ENCODE measurements at places on chromosomes 7 and 10. TPM values are rescaled to one million over a fixed set of nuclear protein-coding genes. Genes with fewer than 3 reads are reported as not detected.

DNA sequence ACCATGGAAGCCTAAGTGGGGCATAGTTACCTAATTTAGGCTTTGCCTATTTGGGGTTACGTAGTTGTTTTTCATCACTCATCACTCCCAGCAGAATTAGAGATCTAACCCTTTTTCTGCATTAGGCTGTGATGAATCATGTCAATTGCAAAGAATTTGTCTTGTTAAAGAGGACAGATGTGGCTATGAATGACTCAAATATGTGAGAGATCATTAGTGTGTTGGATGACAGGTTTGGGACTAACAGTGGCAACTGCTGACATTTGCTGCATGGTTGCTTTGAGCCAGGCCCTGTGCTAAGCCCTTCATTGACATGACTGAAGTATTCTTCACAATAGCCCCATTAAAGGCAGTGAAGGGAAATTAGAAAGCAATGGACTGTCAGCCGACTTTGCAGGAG, 83.4 kb upstream of the BMPER start:
- DNase-seq: no peak

- no peak for DNase-seq
Observed at GRCh38 chr10:128087146-128087883, 38.9 kb downstream of the MKI67 start.

- DNase-seq: no peak
Observed at GRCh38 chr7:47890125-47890524, 58.1 kb downstream of the PKD1L1 start.

- no peak for DNase-seq
Observed at GRCh38 chr7:142910031-142910433, 23.5 kb downstream of the TRPV5 start.

DNA sequence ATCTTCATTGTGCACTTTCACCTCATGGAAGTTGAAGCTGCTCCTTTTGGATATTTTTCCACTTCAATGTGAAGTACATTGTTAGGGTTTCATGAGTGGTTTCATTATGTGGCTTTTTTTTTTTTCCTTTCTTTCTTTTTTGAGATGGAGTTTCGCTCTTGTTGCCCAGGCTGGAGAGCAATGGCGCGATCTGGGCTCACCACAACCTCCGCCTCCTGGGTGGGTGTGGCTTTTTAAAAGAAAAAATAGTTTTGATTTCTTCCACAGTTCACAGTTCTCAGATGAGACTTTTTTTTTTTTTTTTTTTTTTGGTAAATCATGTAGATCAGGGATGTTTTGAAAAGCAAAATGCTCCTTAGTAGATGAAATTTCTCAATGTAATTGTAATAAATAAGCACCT, 652.3 kb upstream of the ANKRD30A start:
- DNase-seq: no peak

DNA sequence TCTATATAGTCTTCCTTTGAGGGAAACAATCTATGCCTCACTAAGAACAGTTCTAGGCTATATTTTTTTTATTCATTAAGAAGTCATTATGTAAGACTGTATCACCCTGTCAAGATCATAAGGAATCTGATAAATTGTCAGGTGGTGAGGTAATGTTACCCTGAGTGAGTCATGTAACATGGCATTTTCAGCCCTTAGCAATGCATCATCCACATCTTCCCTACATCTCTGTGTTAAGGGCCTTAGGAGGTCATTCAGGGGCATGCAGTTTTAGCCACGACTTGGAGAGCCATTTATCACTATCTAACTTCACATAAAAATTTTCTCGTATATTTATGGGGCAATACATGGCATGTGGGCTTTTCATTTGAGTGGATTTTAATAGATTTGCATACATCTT, 924.5 kb upstream of the MBL2 start:
- no peak for DNase-seq

- no peak for DNase-seq
Observed at GRCh38 chr10:71562904-71563303, 156.7 kb downstream of the C10orf105 start.

DNA sequence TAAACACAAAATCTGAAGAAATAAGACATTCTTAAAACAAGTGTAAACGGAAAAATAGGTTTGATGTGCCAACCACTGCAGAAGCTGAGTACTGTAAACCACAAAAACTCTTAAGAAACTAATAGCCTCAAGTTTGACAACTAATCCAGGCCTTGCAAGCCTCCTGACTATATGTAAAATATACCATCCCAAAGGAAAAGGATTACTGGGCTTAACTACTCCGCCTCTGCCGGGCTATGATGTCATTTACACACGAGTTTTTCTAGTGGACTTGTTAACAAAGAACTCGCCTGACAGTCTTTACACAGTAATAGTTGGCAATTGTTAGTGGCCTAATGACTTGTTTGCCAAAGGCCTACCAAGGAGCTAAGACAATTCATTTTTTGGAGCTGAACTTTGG, 2.1 kb downstream of the KIF5B start:
- DNase-seq: no peak

DNA sequence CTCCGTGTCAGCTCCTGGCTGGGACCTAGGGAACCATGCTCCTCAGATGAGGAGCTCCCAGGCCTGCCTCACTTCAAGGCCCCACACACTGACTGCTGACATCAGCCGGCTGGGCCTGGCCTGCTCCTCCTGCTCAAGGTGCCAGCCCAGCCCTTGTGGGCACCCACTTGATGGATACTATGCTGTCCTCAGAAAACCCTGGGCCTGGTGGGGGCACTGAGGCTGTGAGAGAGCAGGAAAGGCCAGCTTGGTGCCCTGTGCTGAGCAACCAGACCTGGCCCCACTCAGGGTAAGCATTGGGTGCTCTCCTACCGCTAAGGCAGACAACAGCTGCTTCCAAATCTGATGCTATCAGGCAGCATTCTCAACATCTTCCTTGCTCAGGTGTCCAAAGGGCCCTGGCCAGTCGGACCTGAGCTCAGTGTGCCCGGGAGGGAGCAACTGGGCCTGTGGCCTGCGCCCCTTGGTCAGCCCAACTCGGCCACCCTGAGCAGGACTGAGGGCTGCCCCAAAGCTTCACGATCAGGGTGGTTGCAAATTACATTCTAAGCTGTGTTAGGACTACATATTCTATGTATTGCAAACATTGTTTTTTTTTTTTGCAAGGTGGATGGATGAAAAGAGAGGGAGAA, 21.9 kb upstream of the ANTXRL start:
- no peak for DNase-seq

- peak; percentile 17 for DNase-seq
Observed at GRCh38 chr7:8638076-8638475, 204.7 kb downstream of the NXPH1 start.

- no peak for DNase-seq
Observed at GRCh38 chr7:37660614-37661013, 23.0 kb upstream of the GPR141 start.

DNA sequence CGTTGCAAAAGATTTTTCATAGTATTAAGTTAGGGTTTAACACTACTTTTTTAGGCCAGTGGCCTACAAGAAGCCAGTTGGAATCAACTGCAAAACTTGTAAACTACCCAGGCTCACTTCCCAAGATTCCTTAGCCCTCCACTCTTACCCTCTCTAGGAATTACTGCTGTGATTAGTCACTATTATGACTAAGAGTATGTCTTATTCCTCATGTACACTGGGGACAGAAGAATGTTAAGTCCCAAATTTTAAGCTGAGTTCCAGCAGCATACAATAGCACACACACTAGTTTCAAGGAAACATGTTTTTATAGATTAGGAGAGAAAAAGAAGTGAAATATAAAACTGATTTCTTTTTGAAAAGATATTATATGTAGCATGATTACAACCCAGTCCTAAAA, 42.8 kb downstream of the FBXL13 start:
- no peak for DNase-seq

- no peak for DNase-seq
Observed at GRCh38 chr10:112260831-112261230, 22.4 kb upstream of the TECTB start.

DNA sequence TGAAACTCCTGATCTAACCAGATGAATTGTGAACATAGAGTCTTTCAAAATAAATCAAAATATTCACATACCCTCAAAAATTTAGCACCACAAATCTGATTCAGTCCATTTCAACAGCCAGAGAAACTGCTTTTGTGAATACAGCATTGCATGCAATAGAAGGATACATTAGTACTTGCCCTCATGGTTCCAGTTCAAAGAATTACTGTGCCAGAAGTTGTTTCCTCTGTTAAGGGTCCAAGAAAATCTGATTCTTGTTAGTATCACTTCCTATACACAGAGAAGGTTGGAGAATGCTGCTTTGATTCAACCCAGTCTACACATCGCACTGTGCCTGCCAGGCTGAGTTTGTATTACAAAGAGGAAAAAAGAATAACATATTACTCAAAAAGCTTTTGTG, 115.6 kb downstream of the TFEC start:
- DNase-seq: no peak

DNA sequence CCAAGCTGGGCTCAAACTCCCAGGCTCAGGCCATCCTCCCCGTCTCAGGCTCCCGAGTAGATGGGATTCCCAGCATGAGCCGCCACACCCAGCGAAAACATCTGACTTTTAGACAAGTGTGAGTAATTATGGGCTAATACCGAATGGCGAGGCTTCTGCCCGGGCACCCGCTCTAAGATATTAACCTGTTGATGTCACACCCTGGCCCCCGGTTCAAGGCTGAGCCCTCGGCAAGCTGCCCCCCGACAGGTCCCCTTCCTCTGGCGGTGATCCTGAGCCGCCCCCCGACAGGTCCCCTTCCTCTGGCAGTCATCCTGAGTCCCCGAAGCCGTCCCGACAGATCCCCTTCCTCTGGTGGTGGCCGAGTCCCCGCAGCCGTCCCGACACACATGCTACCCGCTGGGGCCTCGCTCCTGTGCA, 5.2 kb downstream of the PSMG3 start:
- no peak for DNase-seq

GRCh38 chr7:118184565-118184940, 589 bp downstream of the LSM8 start:
- DNase-seq: no peak

DNA sequence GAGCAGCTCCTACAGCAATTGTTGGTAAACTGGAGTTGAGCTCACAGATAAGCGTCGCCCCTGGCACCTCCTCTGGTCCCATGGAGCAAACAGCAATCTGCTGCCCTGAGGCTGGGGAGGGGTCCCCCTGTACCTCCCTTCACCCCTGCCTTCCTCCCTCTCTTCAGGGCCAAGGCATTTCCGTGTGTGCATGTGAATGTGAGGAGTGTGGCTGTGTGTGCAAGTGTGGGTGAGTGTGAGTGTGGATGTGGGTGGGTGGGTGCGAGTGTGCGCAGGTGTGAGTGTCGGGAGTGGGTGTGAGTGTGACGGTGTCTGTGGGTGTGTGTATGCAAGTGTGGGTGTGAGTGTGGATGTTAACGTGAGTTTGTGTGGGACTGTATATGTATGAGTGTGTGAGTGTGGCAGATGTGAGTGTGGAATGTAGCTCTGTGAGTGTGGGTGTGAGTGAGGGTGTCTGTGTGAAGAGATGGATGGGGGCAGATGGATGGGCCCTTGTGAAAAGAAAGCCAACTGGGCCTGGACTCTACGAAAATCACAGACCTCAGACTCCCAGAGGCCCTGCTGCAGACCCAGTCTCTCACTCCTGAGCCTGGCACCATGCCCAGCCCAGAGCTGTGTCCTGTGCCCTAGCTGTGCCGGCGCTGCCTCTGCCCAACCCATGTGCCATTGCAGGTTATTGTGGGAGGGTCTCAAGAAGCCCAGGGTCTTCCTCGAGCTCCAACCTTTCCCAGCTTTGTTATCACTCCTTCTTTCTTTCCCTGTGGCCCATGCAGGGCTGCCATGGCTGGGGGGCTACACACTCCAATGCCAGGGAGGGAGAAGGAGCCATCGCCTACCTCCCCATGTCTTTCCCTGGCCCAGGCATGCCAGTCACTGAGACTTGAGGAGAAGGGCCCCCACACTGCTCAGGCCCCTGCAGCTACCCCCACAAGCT, 73.9 kb downstream of the GRID1 start:
- DNase-seq: no peak

DNA sequence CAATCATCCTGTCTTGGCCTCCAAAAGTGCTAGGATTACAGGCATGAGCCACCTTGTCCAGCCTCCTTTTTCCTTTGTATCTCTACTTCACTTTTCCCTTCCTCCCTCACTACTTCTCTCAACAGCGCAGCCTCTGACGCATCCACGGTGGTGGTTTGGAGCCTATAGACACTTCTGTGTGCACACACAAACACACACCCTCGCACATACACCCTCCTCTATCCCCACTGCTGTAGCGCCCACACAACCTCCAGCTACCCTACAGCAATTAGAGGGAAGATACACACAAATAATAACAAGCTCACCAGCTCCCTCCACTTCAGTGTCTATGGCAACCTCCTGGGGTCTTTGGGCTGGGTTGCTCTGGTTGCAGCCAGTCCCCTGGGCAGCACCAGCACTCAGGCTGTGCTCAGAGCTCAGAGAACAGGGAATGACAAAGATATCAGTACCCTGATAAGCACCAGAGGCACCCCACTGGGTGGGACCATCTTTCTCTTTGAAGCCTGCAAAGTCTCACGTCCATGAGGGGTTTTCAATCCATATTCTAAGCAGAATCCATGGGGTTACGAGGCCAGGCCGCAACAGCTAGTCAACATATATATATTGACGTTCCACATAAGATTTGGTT, 3.3 kb upstream of the CAMK2G start:
- DNase-seq: no peak

GRCh38 chr10:10630281-10630680, 387.4 kb upstream of the CELF2 start:
- no peak for DNase-seq

GRCh38 chr10:132704008-132704814, 81.7 kb downstream of the NKX6-2 start:
- peak; percentile 19 for DNase-seq

- no peak for DNase-seq
Observed at GRCh38 chr10:80283119-80283518, 6.3 kb downstream of the MAT1A start.

- DNase-seq: no peak
Observed at GRCh38 chr7:68971634-68972340, 626.5 kb upstream of the AUTS2 start.

- DNase-seq: no peak
Observed at GRCh38 chr7:21364801-21365271, 63.0 kb upstream of the SP4 start.

DNA sequence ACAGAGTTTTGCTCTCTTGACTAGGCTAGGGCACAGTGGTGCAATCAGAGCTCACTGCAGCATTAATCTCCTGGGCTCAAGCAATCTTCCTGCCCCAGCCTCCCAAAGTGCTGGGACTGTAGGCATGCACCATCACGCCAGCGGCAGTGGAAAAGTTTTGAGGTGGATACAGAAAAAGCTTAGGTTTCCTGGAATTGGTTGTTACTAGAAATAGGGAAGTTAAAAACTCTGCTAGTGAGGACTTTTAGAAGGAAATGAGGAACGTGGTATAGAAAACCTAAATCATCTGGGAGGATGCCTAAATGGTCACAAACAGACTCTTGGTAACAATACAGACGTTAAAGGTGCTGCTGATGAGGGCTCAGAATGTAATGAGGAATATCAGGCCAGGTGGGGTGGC, 10.9 kb upstream of the SNX8 start:
- no peak for DNase-seq

Gene CTAGE15
- not detected for total RNA-seq

Gene FAM25G
- not detected for total RNA-seq

Gene TRIM74
- 0.78 TPM for total RNA-seq

Gene JCAD
- total RNA-seq: 25.5 TPM

Gene ZNF273
- 1.5 TPM for total RNA-seq

Gene TBC1D12
- total RNA-seq: 4.4 TPM

Gene USP54
- total RNA-seq: 22.5 TPM

Gene DNAH11
- total RNA-seq: 0.03 TPM

Gene HACD1
- 139 TPM for total RNA-seq

Gene DEPP1
- 35.1 TPM for total RNA-seq

Gene CALCR
- total RNA-seq: 0.05 TPM

Gene SLC16A9
- total RNA-seq: 0.48 TPM

Gene SYCE1
- total RNA-seq: 0.08 TPM

Gene CFAP58
- 2.2 TPM for total RNA-seq

Data from Right ventricle myocardium superior (tissue), 1 donor.